Neural progenitor cell (in vitro differentiated cells): ENCODE measurements at places on chromosomes 2 and 18.

- no peak overlapping the region for H3K4me3 ChIP-seq
- peaks cover 27% of the 10 kb centered on the region for H3K4me1 ChIP-seq
- peaks cover 10% of the 10 kb centered on the region for H3K27me3 ChIP-seq
- no peaks in the 10 kb centered on the region for H3K36me3 ChIP-seq
- DNase-seq, result no peak
- no peak overlapping the region for H3K27ac ChIP-seq
These were observed 30.8 kb upstream of the EML4 start for GRCh38 chr2:42138163-42139015.

- H3K4me3 ChIP-seq, result no peak overlapping the region
- no peak for DNase-seq
- no peaks in the 10 kb centered on the region for H3K36me3 ChIP-seq
These were observed 518.8 kb downstream of the LRP1B start for GRCh38 chr2:141611981-141612380.

DNA sequence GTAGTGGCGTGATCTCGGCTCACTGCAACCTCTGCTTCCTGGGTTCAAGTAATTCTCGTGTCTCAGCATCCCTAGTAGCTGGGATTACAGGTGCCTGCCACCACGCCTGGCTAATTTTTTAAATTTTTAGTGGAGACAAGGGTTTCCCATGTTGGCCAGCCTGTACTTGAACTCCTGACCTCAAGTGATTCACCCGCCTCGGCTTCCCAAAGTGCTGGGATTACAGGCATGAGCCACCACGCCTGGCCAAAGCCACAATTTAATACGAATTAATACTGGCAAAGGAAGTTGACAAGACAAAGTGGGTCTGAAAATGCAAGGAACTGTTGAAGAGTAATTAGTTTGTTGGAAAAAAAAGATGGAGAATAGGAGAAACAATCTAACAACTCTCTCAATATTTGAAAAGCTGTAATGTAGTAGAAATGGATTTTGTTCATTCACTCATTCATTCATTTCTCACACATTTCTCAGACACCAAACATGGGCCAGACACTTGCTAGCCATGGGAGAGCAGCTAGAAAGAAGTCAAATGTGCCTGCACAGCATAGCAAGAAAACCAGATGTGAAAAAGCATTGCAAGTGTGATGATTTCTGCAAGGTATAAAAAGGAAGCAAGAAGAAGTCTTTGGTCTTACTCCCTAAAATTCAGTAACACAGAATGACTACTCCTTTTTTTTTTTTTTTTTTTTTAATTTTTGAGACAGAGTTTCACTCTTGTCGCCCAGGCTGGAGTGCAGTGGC, 39.4 kb upstream of the ATL2 start:
- H3K36me3 ChIP-seq, result no peaks in the 10 kb centered on the region
- H3K27ac ChIP-seq, result no peak overlapping the region
- DNase-seq, result no peak

DNA sequence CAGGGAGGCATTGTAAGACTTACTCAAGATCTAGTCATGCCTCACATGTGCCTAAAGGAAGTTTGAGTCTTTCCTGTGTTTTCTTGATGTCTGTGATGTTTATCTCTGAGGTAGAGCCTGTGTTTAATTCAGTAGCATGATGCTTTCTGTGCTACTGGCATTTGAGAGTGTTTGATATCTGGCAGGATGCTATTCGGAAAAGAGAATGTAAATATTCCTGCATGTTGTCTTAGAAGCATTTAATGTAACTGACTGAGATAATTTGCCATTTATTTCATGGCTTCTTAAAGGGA, 58.8 kb downstream of the GREB1L start:
- no peak for DNase-seq
- peaks cover 78% of the 10 kb centered on the region for H3K4me1 ChIP-seq
- peaks cover 4% of the 10 kb centered on the region for H3K36me3 ChIP-seq
- no peaks in the 10 kb centered on the region for H3K27me3 ChIP-seq

GRCh38 chr2:69087912-69088240, 74.9 kb downstream of the ANTXR1 start:
- H3K4me3 ChIP-seq, result no peak overlapping the region
- DNase-seq, result no peak
- no peaks in the 10 kb centered on the region for H3K36me3 ChIP-seq
- H3K27ac ChIP-seq, result no peak overlapping the region
- no peaks in the 10 kb centered on the region for H3K4me1 ChIP-seq

DNA sequence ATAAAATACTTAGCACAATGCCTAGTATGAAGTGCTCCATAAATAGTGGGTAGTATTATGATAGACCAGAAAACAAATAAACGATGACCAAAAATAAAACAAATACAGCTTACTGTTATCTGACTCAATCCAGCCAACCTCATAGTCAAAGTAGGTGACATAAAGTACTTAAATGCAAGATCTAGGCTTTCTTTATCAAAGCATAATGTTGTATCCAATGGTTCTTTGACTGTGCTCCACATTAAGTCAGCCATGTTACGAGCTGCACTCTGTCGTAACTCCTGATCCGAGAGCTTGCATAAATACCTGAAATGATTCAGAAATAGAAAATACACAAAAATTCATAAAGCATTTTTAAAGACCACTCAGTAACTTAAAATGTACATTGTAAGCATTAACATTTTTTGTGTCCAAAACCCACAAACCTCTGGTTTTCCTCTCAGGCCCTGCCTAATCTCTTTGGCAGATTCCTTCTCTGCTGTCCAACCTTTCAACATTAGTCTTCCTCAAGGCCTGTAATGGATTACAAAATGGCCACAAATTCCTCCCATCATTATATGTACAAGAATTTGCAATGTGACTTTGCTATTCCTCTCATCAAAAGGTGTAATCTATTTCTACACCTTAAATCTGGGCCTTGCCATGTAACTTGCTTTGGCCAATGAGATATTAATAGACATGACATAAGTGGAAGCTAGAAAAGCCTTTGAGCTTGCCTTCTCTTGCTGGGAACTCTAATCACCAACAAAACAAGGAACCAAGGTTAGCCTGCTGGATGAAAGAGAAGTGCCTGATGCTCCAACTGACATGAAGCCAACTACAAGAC, 90.6 kb downstream of the USP34 start:
- peaks cover 27% of the 10 kb centered on the region for H3K36me3 ChIP-seq
- no peak overlapping the region for H3K27ac ChIP-seq
- no peak for DNase-seq
- no peak overlapping the region for H3K4me3 ChIP-seq
- H3K4me1 ChIP-seq, result no peaks in the 10 kb centered on the region
- no peaks in the 10 kb centered on the region for H3K27me3 ChIP-seq

GRCh38 chr2:3780477-3781402, 77.4 kb downstream of the DCDC2C start:
- H3K27me3 ChIP-seq, result no peaks in the 10 kb centered on the region
- no peaks in the 10 kb centered on the region for H3K36me3 ChIP-seq
- no peaks in the 10 kb centered on the region for H3K4me1 ChIP-seq
- no peak overlapping the region for H3K4me3 ChIP-seq

GRCh38 chr2:136116151-136116812, 1.7 kb downstream of the CXCR4 start:
- peak overlapping the region; percentile 70 for H3K4me3 ChIP-seq
- peaks cover 43% of the 10 kb centered on the region for H3K4me1 ChIP-seq
- H3K36me3 ChIP-seq, result no peaks in the 10 kb centered on the region
- DNase-seq, result peak; percentile 88
- peaks cover 30% of the 10 kb centered on the region for H3K27me3 ChIP-seq
- no peak overlapping the region for H3K27ac ChIP-seq

- H3K4me1 ChIP-seq, result no peaks in the 10 kb centered on the region
- no peak for DNase-seq
- H3K4me3 ChIP-seq, result no peak overlapping the region
- no peaks in the 10 kb centered on the region for H3K36me3 ChIP-seq
- no peaks in the 10 kb centered on the region for H3K27me3 ChIP-seq
- no peak overlapping the region for H3K27ac ChIP-seq
These were observed 54.5 kb downstream of the ACVR1 start for GRCh38 chr2:157821519-157822131.

- H3K27ac ChIP-seq, result no peak overlapping the region
- H3K4me1 ChIP-seq, result no peaks in the 10 kb centered on the region
- no peaks in the 10 kb centered on the region for H3K27me3 ChIP-seq
- DNase-seq, result no peak
These were observed 21.3 kb upstream of the CDC42EP3 start for GRCh38 chr2:37692711-37693110.

DNA sequence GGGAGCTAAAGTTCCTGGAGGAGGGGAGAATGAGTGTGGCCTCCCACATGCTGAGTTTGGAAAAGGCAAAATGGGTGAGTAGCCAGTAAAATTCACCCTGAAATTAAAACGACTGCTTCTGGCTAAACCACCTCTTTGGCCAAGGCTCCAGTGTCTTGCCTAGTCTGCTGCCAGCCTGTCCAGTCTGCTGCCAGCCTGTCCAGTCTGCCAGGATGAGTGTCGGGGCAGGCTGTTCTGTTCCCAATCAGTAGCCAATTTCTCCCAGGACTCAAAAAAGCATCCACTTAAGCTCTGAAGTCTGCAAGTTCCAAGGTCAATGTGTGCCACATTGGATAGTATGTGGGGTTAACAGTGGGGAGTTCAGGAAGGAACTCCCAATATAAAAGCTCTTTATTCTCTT, 134.6 kb upstream of the KLHL29 start:
- H3K4me3 ChIP-seq, result no peak overlapping the region
- H3K36me3 ChIP-seq, result no peaks in the 10 kb centered on the region
- DNase-seq, result no peak
- H3K27ac ChIP-seq, result no peak overlapping the region
- peaks cover 6% of the 10 kb centered on the region for H3K4me1 ChIP-seq
- no peaks in the 10 kb centered on the region for H3K27me3 ChIP-seq
